Stimulated activated CD4-positive, alpha-beta T cell treated with anti-CD3 and anti-CD28 coated beads, Interleukin-1b, Interleukin-23, amount 100 ng/mL, for 24 hours (primary cell): ENCODE measurements at places on chromosomes 16 and 17.

DNA sequence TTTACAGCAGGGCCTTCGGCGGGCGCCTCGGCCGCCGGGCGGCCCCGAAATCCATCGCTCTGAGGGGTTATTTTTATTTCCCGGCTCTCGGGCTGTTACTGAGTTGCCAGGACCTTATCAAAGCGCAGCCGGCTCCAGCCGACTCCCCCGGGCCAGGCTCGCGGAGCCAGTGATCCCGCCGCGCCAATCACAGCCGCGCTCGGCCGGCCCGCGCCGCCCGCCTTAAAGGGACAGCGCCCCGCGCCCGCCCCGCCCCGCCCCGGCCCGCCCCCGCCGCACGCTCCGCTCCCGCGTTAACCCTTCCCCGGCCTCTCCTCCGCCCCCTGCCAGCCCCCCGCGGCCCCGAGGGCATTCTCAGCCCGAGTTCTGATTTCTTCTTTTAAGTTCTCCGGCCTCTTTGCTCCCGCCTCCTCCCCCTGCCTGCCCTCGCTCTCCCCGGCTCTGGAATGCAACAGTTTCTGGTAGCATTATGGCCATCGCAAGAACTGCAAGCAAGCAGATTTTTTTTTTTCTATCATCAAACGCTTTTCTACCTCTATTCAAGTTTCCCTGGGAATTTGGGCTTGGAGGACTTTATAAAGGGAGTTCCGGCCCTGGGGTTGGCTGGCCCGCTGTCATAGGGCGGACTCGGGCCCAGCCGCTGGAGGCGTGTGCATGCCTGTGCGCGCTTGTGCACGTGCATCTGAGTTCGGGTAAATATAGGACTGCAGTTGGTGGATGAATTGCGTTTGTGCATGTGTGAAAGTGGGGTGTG is at the start of gene AXIN2:
AXIN2 (minus strand) TSS at position 197 of the 754 bp plus-strand sequence. CDS start 3,028 bp downstream, outside the sequence.
- DNase-seq, result peak; percentile 81

DNA sequence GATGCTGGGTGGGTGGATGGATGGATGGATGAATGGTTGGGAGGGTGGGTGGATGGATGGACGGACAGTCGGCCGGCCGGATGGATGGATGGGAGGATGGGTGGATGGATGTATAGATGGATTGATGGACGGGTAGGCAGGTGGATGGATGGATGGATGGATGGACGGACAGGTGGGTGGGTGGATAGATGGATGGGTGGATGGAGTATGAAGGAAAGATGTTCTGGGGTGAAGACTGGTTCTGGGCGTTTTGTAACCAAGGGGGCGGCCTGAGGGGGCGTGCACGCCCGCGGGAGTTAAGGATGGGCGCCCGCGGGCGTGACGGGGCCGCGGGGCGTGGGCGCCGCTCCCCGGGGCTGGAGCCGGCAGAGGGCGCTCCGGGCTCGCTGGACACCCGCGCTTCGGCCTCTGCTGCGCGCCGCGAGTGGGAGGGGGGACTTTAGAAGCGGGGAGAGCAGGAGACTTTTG is at the start of gene NECAB2:
NECAB2 (plus strand) TSS at position 407 of the 468 bp plus-strand sequence. CDS start 405 bp downstream, outside the sequence.
- DNase-seq, result no peak

GRCh38 chr17:18968945-18969887 is 17.3 kb downstream of the SLC5A10 start:
- DNase-seq, result no peak

DNA sequence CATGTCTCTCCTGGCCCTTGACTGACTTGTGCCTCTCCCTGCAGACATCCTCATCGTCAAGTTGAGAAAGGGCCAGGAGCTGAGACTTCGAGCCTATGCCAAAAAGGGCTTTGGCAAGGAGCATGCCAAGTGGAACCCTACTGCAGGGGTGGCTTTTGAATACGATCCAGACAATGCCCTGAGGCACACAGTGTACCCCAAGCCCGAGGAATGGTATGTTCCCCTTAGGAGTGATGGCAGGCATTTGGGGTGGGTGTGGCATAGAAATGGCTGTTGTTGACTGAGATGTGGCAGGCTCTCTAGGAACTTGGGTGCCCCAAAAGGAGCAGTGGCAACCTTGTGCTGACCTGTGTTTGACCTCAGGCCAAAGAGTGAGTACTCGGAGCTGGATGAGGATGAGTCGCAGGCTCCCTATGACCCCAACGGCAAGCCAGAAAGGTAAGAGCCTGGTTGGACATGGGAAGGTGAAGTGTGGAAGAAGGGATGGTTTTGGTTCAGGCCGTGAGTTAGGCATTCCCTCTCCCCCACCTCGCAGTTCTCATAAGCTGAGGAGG is 7.5 kb downstream of the POLR2C start:
- DNase-seq, result no peak

DNA sequence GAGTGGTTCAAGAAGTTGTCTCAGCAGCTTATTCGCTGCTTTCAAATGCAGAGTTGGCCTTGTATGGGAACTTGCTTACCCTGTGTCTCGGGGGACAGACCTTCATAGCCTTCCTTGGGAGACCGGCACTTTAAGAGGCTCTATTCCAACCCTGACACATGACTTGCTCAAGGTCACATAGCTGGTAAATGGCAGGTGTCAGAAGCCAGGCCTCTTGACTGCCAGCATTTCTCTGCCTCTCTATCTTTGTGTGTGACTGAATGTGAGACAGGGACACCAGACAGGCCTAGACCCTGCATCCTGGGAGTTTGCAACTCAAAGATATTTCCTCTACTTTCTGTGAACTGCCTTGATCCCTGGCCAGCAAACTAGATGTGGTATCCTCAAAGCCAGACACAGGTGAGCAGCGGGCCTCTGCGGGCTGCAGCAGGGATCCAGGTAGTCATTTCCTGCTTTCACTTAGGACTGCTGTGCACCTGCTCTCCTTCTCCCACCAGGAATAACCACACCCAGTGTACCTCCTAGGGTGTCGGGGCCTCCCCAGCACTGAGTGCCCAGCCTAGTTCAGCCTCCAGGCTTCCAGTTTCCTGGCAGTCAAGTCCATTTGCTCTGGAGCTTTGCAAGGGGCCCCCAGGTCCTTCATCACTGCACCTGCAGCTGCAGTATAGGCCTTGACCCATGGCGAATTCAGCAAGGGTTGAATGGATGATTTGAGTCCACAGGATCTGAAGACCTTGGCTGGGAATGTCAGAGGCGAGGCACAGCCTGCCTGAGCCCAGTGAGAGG is 116.6 kb upstream of the TNRC6C start:
- no peak for DNase-seq

GRCh38 chr17:83055911-83056582 is 23.4 kb upstream of the METRNL start:
- DNase-seq, result no peak

- DNase-seq, result no peak
These were observed 400.2 kb downstream of the SEC14L1 start for GRCh38 chr17:77540975-77541374.

- DNase-seq, result no peak
These were observed 72.9 kb downstream of the SLC5A11 start for GRCh38 chr16:24918641-24919040.

DNA sequence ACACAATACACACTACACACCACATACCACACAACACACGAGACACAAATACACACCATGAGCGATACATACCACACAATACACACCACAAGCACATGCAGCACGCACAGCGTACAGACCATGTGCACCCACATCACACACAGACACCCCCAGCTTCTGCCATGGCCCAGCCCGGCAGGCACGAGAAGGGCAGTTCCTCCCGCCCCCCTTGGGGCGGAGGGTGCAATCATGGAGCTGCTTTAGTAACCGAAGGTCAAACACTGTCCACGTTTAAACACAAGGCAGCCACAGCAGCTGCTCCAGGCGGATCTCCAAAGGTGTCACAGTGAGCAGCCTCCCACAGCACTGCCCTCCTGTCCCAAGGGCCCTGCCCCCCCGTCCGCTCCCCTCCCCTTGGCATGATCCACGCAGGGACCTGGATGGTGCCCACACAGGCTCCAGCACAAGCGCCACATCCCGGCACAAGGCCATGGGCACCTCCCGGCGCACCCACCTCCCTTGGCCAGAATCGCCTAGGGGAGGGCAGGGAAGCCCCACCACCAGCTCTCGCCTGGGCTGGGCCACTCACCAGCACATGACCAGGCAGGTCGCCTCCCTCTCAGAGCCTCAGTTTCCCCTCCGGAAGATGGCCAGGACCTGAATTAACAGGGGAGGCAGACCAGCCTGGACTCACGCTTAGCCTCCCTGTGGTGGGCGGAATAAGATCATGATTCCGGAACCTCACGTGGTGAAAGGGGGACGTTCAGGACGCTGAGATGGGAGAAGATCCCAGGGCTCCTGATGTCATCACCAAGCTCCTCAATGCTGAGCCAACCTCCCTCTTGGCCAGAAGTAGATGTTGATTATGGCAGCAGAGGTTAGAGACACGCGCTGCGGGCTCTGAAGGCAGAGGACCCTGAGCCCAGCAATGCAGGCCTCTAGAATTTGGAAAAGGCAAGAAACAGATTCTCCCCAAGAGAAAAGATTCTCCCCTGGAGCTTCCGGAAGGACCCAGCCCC is 32.6 kb upstream of the ZNF469 start:
- no peak for DNase-seq

DNA sequence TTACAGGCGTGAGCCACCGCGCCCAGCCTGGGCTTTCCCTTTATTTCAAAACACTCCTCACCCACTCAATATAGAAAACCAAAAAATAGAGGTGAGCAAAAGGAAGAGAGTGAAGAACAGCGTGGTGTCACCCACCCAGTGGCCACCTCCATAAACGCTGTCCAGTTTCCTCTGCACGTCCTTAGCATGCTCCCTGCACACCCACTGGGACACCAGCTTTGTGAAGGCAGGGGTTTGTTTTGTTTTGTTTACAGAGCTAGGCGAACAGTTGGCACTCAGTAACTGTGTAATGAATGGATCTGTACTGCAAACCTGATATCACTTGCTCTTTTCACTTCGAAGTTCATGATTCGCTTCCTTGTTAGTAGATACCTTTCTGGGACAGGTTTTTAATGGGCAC is 73.0 kb downstream of the PRKCB start:
- no peak for DNase-seq

GRCh38 chr17:79370594-79370993 is 240.3 kb downstream of the RBFOX3 start:
- no peak for DNase-seq

- no peak for DNase-seq
These were observed 23.5 kb downstream of the AATF start for GRCh38 chr17:36972186-36972700.

- DNase-seq, result no peak
These were observed 283.6 kb upstream of the SALL1 start for GRCh38 chr16:51434567-51435198.
